D721Med (cell line): ENCODE measurements at places on chromosomes 12 and 14.

DNA sequence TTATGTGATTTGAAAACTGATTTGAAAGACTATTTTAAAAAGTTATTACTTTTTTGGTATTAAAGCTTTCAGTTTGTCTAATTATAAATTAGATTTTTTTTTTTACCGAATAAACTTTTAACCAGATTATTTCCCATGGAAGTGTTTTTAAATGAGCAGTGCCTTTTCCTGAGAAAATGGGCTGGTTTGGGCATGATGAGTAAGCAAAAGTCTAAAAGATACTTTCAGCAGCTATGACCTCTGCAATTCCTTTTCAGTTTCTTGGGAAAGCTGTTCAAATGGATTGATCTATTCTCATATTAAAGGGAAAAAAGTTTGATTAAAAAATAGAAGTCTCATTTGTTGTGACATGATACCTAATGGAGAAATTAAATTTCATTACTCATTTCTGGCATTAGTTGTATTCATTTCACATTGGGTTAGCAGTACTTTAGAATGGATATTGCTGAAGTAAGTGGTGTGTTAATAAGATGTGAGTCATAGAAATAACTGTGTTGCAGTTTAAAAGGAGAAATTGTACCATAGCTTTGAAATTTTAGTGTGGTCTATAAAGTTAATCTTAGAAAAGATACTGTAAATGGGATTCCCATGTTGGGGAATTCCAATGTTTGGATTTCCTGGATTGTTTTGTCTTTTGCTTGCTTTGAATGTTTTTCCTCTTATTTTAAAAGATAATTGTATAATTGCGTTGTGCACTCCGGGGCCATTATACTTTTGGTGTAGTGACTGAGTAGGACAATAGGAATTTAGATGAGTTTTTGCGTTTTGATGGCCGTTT, 21.0 kb downstream of the KTN1 start:
- no peak for DNase-seq

- no peak for DNase-seq
Measured at GRCh38 chr14:83164016-83164415, 1630.4 kb upstream of the SEL1L start.

- DNase-seq: no peak
Measured at GRCh38 chr12:93111773-93112172, 182.7 kb upstream of the EEA1 start.

- DNase-seq: no peak
Measured at GRCh38 chr12:2101359-2101758, 48.6 kb downstream of the CACNA1C start.

DNA sequence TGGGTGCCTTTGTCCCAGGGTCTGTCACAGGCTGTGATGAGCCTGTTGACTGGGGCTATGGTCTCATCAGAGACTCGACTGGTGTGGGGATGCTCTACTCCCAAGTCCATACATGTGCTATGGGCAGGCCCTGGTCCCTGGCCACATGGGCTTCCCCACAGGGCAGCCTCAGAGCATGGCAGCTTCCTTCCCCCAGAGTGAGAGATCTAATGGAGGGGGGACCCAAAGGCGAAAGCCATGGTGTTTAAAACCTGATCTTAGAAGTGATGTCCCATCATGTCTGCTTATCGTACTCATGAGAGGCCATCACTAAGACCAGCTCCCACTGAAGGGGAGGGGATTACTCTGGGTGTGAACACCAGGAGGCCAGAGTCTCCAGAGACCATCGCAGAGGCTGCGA, 279.0 kb upstream of the RTL1 start:
- no peak for DNase-seq

- no peak for DNase-seq
Measured at GRCh38 chr12:20205854-20206253, 162.5 kb upstream of the PDE3A start.

DNA sequence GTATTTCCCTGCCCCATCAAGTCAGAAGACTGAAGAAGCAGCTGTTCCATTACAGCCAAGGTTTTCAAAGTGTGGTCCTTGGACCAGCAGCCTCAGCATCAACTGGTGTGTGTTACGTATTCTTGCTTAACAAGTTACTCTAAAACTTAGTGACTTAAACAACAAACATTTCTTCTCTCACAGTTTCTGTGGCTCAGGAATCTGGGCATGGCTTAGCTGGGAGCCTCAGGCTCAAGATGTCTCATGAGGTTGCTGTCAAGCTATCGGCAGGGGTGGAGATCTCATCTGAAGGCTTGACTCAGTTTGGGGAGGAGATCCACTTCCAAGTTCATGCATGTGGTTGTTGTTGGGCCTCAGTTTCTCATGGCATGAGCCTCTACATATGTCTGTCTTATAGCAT, 174.5 kb downstream of the KTN1 start:
- no peak for DNase-seq

DNA sequence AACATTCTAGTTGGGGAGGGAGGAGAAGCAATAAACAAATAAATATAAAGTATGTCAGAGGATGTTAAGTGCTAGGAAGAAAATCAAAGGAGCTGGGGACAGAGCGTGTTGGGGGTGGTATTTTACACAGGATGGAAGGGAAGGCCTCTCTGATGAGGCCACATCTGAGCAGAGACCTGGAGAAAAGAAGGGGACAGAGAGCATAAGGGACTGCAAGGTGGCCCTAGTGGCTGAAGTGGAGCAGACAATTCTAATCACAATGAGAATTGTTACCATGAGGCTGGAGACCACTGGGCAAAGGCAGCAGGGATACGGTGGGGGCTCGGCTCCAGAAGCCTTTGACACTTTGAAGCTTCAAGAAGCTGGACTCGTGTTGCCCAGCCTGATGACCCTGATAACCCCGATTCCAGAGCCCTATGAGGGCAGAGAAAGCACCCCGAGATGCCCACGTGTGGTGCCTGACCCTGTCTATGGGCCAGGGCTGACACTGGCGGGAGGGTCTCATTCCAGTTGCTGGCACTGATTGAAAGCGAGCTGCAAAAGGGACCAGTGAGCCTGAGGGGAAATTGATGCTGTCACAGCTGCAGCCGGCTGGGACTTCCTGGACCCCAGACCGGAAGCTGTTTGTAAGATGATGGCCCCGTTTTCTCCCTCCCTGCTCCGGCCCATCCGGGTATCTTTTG, 169.1 kb downstream of the RBM19 start:
- DNase-seq: no peak

DNA sequence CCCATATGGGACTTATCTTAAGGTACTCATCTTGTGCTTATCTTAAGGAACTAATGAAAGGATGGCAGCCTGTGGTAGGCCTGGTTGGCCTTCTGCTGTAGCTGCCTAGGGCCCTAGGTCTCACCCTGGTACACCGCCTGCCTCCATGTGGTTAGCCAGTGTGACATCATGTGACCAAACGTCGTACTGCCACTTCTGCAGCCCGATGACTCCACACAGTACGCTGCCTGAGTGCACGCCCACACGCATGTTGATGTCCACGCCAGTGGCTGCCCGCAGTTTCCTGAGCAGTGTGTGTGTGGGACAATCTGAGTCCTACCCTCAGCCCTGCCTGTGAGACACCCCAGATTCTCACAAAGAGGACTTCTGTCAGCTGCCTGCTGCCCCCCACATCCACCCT, 5.1 kb downstream of the ADCY4 start:
- DNase-seq: no peak

GRCh38 chr14:29668201-29668600, 259.4 kb downstream of the PRKD1 start:
- no peak for DNase-seq

GRCh38 chr12:116870306-116870705, 10.9 kb downstream of the HRK start:
- DNase-seq: no peak

DNA sequence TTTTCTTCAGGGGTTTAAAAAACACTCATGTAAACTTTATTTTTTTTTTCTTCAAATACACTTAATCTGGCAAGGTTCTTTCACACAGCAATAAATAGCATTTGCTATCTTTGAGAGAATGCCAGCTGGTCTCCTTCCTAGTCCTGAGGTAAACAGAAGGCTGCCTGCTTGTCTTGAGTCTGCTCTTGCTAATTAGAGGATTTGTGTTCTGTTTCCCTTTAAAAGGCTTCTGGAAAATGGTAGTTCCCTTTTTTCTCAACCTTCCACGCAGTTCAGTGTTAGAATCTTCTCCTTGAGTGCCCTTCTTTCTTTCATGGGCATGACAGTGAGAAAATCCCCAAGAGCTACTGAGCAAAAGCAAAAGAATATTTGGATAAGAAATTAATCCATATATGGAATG, 92.3 kb upstream of the DCN start:
- no peak for DNase-seq

DNA sequence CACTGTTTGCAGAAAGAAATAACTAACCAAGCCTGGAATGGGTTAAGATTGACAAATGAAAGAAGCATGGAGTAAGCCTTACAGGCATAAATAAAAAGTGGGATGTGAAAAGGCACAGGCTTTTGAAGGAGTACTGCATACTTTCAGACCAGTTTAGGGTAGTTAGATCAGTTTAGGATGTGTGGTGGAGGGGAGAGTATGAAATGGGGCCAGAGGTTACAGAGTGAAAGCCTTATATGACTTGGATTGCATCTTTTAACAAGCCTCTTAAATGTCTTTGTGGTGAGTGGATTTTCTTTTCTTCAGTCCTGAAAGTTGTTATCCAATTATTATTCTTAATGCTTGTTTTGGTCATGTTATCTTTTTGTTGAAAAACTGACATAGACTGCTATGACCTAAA, 52.2 kb upstream of the TRHDE start:
- no peak for DNase-seq

GRCh38 chr14:100010679-100011078, 54.5 kb upstream of the EVL start:
- no peak for DNase-seq

GRCh38 chr12:16611146-16611545, 5.2 kb upstream of the LMO3 start:
- no peak for DNase-seq

DNA sequence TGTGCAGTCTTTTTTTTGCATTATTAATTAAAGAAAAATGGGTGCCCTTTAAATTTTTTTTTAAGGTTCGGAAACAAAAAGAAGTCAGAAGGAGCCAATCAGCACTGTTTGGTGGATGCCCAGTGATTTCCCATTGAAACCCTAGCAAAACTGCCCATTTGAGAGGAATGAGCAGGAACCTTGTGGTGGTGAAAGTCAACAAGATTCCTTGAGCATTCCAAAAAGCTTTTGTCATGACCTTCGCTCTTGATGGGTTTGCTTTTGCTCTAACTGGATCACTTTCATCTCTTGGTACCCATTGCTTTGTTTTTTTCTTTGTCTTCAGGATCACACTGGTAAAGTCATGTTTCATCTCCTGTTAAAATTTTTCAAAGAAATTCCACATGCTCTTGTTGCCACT, 54.1 kb downstream of the ADIPOR2 start:
- no peak for DNase-seq

DNA sequence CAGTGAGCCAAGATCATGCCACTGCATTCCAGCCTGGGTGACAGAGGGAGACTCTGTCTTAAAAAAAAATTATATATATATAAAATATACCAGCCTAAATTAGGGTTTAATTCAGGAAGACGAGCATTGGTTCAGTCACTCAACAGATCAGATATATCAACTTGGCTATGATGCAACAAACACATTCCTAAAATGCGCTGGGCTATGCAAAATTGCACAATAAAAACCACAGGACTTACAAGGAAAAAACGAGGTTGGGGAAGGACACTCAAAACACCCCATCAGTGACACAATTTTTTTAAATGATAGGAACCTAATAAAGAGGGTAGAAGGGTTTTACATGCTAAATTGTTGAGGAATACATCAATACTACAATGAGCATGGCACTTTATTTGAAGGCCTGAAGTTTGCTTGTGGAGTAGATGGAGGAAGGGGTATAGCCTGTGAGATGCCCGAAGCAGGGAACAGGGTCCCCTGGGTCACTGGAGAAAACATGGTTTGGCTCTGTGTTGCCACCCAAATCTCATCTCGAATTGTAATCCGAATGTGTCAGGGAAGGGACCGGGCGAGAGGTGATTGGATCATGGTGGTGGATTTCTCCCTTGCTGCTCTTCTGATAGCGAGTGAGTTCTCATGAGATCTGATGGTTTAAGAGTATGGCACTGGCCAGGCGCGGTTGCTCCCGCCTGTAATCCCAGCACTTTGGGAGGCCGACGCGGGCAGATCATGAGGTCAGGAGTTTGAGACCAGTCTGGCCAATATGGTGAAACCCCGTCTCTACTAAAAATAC, 71.2 kb downstream of the TNFAIP2 start:
- DNase-seq: no peak

GRCh38 chr12:109875572-109876131, 4.7 kb downstream of the GLTP start:
- DNase-seq: no peak

GRCh38 chr12:65695113-65695865, 129.0 kb upstream of the HMGA2 start:
- DNase-seq: no peak

DNA sequence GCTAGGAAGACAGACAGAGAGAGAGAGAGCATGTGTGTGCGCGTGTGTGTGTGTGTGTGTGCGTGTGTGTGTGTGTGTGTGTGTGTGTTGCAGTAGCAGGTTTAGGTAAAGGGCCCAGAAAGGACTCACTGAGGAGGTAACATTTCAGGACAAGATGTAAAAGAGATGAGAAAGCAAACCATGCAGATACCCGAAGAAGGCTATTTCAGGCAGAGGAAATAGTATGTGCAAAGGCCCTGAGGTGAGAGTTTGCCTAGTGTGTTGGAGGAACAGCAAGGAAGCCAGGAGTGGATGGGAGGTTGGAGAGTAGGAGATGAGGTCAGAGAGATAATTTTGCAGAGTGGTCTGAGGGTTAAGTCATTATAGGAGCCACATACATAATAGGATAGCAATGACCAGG, 754.3 kb upstream of the TBX3 start:
- no peak for DNase-seq

DNA sequence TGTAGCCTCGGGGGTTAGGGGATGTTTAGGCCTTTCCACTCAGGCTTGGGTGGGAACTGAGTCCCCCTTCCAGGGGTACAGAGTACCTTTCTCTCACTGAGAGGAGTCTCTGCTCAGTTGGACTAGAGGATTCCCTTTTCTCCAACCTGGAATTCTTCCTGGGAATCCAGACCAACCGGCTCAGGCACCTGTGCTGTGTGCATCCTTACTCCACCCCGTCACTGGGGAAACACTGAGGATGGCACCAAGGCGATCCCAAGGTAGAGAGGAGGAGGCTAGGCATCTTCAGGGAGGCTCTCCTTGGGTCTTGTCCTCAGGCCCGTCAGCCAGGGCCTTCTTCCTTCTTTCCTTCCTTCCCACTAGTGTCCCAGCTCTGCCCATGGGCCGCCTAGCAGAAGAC, 871 bp upstream of the TGM1 start:
- DNase-seq: no peak

DNA sequence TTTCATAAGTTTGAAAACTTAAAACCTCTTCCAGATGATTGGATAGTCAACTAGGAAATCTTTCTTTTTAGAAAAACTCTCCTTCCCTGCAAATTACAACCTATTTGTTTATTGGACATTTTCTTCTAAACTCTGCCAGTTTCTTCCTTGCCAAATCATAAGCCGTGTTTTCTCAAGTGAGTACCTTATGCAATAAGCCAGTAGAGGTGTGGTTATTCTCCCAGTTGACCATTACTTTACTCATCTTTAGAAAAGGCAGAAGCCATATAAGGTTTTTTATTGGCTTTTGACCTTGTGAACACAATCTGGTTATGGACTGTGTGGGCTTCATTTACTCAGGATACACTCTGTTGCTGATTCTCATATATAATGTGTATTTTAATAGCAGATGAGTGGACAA, 14.6 kb downstream of the ACTR6 start:
- DNase-seq: no peak

- DNase-seq: no peak
Measured at GRCh38 chr12:52024845-52025230, 18.1 kb downstream of the TAMALIN start.

GRCh38 chr14:75971509-75971908, 10.3 kb downstream of the TGFB3 start:
- no peak for DNase-seq

GRCh38 chr14:106013879-106014376, 487.5 kb downstream of the TMEM121 start:
- no peak for DNase-seq
